M059J (cell line): ENCODE measurements at places on chromosomes 2 and 18. TPM values are rescaled to one million over a fixed set of nuclear protein-coding genes. Genes with fewer than 3 reads are reported as not detected.

GRCh38 chr18:30440351-30440750, 602.2 kb downstream of the DSC3 start:
- DNase-seq: no peak

DNA sequence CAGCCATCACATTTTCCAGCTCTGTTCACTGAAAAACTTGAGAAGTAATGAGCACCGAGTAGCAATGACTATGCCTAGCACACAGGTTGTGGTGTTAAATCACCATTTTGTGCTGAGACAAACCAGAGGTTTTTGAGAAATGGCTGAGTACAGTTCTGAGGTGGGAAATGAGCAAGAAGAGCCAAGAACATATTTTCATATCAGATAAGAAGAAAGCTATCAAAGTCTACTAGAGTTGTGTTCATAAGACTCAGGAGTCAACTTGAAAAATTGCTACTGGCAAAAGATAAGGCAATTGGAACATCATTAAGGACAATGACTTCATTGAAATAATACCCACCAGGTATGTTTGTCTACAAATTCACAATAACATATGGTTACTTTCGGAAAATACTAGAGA, 108.1 kb downstream of the RIT2 start:
- no peak for DNase-seq

GRCh38 chr2:233997707-233998106, 52.8 kb upstream of the SPP2 start:
- DNase-seq: no peak

GRCh38 chr2:33372940-33373553, 103.4 kb upstream of the RASGRP3 start:
- peak; percentile 49 for DNase-seq

GRCh38 chr2:241966647-241967466, 97.3 kb downstream of the RTP5 start:
- DNase-seq: no peak

- DNase-seq: peak; percentile 90
Observed at GRCh38 chr18:2303517-2304238, 267.6 kb downstream of the METTL4 start.

FBLN7 gene
- 3.0 and 3.9 TPM in 2 replicates for total RNA-seq

DNA sequence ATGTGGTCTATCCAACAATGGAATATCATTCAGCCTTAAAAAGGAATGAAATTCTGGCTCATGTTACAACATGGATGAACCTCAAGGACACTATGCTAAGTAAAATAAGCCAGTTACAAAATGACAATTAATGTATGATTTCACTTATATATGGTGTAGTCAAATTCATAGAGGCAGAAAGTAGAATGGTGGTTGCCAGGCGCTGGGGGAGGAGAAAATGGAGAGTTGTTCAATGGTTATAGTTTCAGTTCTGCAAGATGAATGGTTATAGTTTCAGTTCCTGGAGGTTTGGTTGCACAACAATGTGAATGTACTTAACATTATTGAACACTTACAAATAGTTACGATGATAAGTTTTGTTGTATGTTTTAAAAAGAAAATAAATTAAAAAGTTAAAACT, 79.2 kb upstream of the IL1R2 start:
- no peak for DNase-seq

CCDC102B gene
- 2.7 and 5.2 TPM in 2 replicates for total RNA-seq

GPBAR1 gene
- 0.37 TPM in 1 of 2 replicates, not detected in the other for total RNA-seq

GRCh38 chr2:237143676-237144440, 58.2 kb downstream of the COPS8 start:
- no peak for DNase-seq

DNA sequence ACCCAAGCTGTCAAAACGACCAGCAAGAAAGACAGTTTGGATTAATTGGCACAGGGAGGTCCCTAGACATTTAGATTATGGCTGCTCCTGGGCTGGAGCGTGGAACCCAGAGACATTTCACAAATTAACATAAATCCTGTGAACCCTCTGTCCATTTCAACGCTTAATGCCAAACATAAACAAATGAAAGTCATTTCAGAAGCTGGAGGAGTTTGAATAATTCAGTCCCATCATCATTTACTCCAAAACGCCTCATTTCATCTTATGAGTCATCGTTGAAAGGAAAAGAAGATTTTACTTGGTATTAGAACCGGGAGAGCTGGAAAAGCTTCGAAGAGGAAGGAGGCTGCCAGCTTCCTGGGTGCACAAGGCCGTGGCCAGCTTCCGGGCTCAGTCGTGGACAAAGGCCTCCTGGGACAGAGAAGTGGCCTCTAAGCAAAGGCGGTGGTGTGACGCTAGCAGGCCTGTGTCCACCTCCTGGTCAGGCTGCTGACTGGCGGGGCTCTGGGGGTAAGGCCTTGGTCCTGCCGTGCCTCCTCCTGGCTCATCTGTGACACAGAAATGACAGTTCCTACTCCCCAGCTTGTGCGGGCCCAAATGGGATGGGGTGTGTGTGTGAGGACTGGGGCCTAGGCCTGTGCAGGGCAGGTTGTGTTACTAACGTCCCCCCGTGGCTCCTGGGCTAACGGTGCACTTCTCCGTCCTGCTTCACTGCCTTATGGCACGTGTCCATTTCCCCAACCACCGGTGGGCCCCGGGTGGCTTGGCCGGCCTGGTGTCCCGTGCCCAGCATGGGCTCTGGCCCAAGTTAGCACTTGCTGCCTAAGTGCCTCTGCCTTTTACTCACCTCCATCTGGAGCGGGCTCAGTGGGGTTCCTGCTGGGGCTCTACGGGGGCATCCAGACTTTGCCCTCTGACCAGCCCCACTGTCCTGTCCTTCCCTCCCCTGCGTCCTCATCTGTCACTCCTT, 71.6 kb downstream of the RRM2 start:
- DNase-seq: peak; percentile 48

GRCh38 chr2:231680992-231681852, 27.1 kb upstream of the PTMA start:
- DNase-seq: peak; percentile 74

DNA sequence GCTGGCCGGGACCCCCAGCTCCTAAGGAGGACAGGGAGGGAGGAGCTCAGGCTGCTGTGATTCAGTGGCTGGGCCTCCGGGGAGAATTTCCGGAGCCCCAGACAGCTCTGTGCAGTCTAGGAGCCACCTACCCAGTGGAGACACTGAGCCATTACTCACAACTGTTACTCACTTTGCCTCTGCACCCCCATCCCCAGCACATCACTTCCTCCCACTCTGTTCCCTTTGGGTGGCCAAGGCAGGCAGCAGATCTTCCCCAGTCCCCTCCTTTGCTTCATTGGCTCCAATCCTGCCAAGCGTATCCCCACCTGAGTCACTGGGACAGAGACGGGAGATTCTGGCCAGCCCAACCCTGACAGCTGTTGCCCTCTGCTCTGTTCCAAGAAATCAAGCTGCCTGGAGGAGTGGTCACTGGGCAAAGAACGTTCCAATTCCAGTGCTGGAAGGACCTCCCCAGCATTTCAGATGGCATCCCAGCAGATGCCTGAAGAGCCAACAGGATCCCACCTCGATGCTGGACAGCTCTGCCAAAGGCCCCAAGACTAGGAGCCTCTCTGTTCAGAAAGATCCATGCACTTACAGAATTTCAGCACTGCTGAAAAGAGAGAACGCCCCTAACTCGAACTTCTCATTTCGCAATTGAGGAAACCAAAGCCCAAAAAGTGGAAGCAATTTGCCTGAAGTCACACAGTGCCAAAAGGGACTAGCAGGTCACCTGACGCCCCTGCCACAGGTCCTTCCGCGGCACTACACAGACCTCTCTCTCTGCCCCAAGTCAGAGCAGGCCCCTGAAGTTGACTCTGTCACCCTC, 68.3 kb downstream of the TNS1 start:
- DNase-seq: peak; percentile 88

GRCh38 chr2:232929303-232930058, 59.4 kb downstream of the SNORC start:
- no peak for DNase-seq

DNA sequence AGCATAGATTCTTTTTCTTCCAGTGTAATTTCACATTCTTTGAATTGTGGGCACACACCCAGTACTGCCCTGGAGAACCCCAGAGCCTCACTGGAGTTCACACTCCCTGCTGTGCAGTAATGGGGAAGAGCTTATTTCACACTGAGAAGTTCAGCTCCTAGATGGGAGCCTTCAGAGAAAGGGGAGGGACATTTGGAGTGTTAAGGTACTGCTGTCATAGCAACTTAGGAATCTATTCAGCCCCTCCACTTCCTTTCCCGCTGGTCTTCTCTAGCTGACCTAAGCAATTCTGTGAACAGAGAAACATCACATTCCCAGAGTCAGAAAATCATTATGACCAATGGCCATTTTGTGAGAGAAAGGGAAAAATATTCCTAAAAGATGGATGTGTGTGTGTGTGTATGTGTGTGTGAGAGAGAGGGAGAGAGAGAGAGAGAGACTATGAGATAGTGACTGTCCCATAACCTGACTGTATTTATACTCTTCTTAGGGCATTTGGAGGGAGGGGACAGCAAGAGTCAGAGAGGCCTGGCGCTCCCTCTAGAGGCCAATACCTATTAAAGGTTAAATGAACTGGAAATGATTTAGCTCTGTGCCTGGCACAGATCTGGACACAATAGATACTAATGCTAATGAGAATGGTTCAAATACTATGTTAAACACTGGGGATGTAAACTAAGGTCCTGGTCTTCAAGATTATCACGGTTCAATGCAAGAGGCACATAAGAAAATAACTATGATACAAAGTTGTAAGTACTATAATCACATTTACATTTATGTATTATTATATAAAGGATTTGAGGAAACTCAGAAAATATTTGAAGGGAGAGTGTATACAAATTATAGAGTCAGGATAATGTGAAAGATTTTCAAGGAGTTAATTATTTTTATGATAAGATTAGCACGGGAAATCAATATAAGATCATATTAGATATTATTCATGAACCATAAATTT, 41.5 kb upstream of the RPE start:
- peak; percentile 46 for DNase-seq

- DNase-seq: no peak
Observed at GRCh38 chr18:36660311-36660710, 168.5 kb downstream of the TPGS2 start.

DNA sequence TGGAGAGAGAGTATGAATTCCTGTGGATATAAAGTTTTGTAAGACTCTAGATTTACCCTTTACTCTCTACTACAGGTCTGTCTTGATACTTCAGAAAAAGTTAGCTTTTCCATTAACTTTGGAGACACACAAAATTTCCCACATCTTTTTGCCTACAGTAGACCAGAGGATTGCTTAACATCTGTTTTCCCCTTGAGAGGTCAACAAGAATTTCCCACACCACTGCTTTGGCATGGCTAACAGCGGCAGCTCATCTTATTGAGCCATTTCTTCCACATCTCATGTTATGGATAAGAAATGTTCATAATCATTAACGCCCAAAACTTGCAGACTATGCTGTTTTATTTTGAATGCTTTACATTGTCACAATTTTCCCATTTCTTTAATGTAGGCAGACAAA, 273.6 kb upstream of the RGPD4 start:
- no peak for DNase-seq

- no peak for DNase-seq
Observed at GRCh38 chr2:206488623-206489022, 45.3 kb downstream of the ADAM23 start.

DNA sequence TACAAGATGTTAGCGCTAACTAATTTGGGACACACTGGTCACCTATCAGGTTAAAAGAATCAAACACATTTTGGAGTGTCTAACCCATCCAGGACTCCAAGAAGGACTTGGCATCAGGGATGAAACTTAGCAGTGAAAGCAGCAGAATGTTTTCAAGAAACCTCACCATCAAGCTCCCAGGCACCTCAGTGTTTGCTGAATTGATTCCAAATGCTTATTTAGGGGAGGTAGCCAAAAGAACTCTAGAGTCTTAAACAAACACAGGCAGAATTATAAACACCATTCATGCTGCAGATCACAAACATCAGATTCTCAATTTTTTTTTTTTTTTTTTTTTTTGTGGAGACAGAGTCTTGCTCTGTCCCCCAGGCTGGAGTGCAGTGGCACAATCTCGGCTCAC, 122.8 kb upstream of the UXS1 start:
- DNase-seq: no peak

- DNase-seq: peak; percentile 83
Observed at GRCh38 chr2:201116115-201116958, at the start of gene CFLAR. TSS of gene CFLAR (plus strand) at chr2:201116164. CDS start at chr2:201129866, 13,702 bp downstream.

- DNase-seq: no peak
Observed at GRCh38 chr18:22387364-22387763, 30.4 kb downstream of the CTAGE1 start.

DNA sequence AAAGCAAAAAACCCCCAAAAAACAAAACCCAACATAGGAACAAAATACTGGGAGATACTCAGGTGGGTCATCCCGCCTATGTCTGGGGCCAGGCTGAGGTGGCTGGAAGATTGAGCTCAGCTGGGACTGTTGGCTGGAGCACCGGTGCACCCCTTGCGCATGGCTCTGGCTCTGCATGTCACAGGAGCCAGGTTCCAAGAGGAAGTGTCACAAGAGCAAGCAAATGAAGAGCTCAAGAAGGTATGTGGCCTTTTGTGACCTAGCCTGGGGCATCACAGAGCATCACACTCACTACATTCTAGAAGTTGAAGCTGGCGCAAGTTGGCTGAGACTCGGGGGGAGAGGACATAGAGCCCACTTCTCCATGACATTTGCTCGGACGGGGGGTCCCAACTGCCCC, 40.6 kb downstream of the PDCL3 start:
- no peak for DNase-seq

IL36A gene
- total RNA-seq: not detected in 2 replicates

DNA sequence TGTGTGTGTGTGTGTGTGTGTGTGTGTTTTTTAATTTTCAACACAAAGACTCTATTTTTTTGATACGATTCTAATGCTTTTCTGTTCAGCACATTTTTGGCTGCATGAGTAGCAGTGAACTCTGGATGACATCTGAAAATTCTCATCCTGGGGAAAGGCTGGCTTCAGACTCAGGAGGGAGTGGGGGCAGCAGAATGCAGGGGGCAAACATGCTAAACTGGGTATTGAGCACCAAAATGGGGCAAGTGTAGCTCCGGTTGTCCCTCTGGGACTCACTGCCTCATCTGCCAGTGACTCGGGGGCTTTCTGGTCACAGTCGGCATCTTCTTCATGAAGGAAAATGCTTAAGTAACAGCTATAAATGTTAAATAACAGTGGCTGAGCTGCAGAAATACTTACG, 116.8 kb upstream of the PID1 start:
- no peak for DNase-seq

GRCh38 chr2:98907966-98908905, 27.8 kb downstream of the CRACDL start:
- no peak for DNase-seq

DNA sequence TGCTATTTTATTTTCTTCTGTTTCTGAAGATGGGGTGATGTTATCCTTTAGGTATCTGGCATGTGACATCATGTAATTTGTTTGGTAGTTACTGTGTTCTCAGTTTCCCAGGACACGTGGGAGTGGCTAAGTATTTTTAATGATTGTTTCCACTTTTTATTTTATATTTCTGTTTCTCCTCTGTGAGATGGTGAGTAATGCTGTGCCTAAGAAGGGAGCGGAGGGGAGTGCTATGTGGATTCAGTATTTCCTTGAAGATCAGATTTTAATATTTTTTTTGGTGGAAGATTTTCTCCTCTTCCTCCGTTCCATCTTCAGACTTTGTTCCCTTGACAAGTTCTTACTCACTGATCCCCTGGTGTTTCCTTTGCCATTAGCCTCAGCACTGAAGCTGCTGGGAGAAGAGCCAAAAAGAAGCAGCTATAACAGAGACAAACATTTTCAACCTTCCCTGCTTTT, 180.0 kb upstream of the MMADHC start:
- DNase-seq: peak; percentile 75

EML6 gene
- total RNA-seq: 1.6 and 1.7 TPM in 2 replicates
